ENCODE measurements at places on chromosomes 5 and 9.

DNA sequence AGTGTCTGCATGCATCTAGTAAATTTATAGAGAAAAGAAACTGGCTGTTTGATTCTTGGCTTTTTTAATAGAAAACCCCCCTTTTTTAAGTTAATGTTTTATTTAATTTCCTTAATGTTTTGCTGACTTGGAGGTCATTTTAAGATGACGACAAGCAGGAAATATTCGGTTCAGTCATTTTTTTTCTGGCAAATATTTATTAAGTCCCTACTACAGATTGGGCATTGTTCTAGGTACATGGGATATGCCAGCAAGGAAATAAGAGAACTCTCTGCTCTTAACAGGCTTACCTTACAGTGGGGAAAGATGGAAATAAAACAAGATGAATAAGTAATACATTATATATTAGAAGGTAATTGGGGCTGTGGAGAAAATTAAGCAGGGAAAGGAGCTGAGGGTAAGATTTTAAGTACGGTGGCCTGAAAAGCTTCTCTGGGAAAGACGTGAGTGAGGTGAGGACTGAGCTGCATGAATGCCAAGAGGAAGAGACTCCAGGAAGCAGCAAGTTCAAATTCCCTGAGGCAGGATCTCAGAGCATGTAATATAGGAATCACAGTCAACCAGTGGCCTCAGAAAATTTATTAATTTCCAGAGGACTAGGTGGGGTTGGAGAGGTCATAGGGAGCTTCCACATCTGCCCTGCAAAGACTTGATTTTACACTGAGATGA, 316.0 kb upstream of the DAP start:
- DNase-seq: no peak

DNA sequence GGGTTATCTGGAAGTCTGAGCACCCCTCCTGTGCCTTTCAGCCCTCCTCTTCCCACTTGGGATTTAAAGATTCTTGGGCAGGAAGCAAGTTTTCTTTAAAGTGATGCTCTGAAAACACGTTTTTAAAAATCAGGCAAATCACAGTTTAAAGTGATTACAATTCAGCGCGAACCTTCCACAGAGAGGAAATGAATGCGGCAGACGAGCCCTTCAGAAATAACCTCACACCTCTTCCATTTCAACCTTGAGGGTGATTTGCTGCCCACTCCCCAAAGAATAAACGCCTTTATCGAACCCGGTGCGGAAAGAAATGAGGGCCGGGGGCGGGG, 2.3 kb upstream of the EFNA5 start:
- DNase-seq: no peak

DNA sequence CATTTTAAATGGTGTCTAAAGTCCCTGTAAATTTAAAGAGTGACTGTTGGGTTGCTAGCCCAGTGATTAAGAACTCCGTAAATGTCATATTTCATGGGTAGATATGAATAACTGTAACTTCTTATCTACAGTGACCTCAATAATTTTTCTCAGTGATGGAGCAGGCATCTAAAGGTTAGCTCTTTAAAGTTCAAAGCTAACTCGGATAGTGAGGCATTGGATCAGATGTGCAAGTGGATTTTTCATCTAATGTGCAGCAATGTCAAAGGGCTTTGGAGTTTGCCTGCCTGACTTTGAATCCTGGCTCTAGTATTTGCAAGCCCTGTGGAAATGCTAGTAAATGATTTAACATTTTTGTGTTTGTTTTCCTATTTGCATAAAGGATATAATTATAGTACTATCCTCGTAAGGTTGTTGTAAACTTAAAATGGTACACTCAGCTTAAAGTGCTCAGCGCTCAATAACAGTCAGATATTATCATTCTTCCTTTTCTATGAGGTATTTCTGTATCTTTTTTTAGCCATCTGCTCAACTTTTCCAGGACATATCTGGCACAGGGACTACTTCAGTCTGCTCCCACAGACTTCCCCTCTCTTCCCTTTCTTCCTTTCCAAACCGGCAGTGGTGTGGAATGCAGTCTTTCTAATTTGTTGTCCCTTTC, 163.7 kb upstream of the ELL2 start:
- no peak for DNase-seq

GRCh38 chr5:147507480-147508126, 2.3 kb downstream of the DPYSL3 start:
- no peak for DNase-seq

DNA sequence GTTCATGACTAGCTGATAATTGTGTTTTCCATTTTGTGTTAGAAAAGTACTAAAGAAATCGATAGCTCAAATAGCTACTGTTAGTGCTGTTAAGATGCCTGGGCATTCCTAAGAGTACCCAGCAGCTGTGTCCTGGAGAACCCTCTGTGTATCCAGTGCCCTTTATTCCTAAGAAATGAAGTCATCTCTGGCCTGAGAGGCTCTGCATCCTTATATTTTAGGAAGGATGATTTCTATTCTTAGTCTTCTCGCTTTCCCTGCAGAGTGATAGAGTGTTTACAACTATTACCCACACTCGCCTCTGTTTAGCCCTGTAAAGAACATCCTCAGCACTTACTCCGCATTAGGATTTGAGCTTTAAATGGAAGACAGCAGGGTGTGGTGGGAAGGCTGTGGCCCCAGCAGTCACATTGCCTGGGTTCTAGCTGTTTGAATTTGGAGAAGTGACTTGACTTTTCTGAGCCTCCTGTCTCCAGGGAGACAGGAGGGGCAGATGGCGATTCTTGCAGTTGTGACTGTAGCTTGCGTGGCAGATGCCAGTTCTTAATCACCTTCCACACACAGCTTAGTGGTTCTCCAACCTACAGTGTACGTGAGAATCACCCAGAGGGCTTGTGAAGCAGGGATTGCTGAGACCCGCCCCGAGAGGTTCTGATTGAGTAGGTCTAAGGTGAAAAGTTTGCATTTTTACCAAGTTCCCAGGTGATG, 177.2 kb upstream of the PITX1 start:
- DNase-seq: no peak

- DNase-seq: no peak
These were observed 111.0 kb upstream of the IL7R start for GRCh38 chr5:35745660-35746059.

- DNase-seq: no peak
These were observed 472.6 kb downstream of the ENC1 start for GRCh38 chr5:74167930-74168315.

DNA sequence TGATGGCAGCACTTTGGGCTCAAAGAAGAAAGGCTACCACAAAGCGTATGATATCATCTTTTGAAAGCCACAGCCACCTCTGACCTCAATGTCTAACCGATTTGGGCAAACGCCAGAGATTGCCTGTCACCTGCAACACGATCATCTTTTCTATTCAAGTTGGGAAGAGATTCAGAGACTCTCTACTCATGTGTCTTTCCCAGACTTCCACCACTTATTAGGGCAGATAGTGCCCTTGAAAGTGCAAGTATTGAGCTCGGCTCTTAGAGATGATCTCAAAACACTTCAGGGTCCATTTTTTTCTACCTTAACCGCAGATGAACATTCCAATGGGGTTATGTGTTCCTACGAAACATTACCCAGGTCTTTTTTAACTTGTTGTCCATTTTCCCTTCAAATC, 213.7 kb downstream of the DRD1 start:
- no peak for DNase-seq

DNA sequence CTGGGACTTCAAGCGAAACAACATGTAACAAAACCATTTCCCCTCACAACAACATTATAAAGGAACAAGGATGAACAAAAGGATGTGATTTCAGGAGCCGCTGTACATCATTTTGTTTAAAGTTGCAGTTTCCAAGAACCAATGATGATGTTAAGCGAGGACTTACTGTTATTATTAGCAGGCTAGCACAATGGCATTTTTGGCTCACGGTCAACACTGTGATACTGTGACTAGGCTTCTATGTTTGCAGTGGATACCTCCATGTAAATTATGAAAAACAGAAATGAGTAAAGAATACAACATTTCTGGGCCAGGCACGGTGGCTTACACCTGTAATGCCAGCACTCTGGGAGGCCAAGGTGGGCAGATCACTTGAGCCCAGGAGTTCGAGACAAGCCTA, 113.0 kb downstream of the AUH start:
- no peak for DNase-seq

- no peak for DNase-seq
These were observed 4.5 kb downstream of the SLC36A1 start for GRCh38 chr5:151451626-151452520.

- DNase-seq: no peak
These were observed 41.5 kb downstream of the C5orf22 start for GRCh38 chr5:31573494-31574142.

- no peak for DNase-seq
These were observed 34.5 kb downstream of the TXNDC8 start for GRCh38 chr9:110303133-110303532.

- DNase-seq: no peak
These were observed 49.1 kb downstream of the GNA14 start for GRCh38 chr9:77598991-77599390.

DNA sequence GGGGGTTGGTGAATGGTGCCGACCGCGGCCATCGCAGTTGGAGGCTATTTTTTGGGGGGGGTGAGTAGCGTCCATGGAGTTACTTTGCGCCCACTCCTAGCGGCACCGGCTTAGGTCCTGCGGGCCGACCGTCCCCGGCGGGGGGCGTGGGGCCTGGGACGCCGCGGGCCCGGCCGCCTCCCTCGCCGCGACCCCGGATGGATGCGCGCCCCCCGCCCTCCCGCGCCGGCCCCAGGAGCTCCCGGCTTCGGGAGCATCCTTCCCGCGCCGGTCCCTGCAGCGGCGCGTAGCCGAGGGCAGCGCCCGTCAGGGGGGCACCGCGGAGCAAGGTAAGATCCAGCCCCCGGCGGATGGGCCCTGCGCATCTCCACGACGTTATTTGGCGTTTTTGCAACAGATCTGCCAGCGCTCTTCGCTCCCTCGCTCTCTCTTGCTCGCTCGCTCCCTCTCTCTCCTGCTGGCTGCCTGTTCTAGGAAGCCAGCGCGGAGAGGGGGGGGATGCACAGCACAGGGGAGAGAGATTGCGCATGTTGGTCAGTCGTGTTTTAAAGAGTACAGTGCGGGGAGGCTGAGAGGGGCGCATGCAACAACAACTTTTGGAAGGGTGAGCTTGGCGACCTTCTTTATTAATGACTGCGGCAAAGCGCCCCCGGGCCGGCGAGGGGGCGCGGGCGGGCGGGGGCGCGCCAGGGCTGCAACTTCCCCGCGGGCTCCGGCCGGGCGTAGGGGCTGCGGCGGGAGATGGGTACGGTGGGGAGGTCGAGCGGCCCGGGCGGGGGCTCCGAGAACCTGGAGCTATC, 413 bp downstream of the JADE2 start:
- peak; percentile 14 for DNase-seq

DNA sequence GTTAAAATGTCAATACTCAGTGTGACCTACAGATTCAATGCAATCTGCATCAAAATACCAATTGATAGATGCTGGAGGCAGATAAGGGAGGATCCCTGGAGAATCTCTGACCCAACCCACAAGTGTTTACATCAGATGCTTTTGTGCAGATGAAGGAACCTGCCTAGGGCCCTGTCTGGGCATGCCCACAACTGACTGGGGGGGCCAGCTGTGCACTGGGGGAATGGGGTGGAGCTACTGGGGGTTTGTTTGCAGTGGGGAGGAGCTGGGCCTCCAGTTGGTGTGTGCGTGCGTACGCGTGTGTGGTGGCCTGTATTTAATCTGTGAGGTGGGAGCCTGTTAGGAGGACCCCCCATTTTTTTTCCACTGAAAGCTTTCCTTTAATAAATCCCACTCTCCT, 244.9 kb downstream of the TRIM36 start:
- no peak for DNase-seq

- DNase-seq: no peak
These were observed 315.3 kb upstream of the MSX2 start for GRCh38 chr5:174409070-174409469.

- DNase-seq: no peak
These were observed 254.7 kb downstream of the ADAMTSL1 start for GRCh38 chr9:18728642-18729041.

GRCh38 chr9:87226896-87227295, 270.8 kb upstream of the DAPK1 start:
- no peak for DNase-seq

- DNase-seq: no peak
These were observed 12.4 kb downstream of the CARD19 start for GRCh38 chr9:93108291-93109041.

DNA sequence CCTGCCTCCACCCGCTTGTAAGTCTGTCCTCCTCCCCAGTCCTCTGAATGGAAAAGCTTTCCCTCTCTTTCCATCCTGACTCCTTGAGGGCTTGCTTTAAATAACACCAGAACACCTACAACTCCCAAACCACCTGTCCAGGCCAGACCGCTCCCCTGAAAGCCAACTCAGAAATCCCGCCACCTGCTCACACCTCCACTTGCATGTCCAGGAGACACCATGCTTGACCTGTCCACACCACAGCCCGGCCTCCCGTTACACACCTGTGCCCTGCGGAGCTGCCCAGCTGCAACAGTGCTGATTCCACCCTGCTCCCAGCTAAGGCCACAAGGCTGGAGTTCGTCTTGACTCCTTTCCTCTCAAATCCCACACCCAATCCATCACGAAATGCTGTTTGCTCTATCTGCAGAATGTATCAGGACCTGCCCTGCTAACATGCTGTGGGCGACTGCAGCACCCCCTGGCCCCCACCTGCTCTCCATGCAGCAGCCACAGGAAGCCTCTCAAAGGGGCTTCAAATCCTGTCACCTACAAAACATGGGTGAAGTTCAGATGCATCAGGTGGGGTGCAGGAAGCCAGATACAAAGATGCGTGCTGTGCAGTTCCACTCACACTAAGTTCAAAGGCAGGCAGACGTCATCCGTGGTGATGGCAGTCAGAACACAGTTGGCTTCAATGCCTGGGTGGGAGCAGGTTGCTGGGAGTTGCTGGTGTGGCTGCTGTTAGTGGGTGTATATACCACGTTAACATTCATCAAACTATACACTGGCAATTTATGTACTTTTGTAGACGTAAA, 166.0 kb downstream of the ROR2 start:
- no peak for DNase-seq

DNA sequence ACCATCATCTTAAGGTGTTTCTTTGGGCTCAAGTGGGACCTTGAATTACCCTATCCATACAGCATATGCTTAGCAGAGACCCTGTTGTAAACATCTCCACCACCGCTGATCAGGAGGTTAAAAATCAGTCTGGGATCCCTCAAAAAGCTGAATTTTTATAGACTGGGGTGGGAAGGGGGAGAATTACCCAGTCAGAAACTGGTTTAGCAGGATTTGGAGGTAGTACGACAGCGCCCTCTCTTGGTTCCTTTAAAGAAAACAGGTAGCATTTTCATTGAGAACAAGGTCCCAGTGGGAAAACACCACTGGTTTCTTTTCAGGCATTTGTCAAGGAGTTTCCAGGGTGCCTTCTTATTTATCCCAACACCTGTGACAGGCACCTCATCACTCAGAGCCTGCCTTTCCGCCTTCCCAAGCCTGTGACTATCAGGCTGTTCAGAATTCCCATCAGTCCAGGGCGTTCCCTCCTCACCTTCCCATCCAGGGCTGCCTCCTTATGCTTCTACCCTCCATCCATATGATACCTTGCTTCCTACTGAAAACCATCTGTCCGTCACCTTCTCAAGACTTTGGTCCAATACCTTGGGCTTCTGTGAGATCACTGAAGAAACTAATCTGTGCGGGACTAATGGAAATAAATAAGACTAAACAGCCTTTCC, 203.8 kb upstream of the RAI14 start:
- peak; percentile 38 for DNase-seq

- DNase-seq: no peak
These were observed 480.9 kb upstream of the PAPPA start for GRCh38 chr9:115672477-115673316.

GRCh38 chr9:124709292-124709690, 61.8 kb downstream of the NR6A1 start:
- DNase-seq: no peak

Measured in NCI-H774 (cell line).